ENCODE measurements at places on chromosomes 13 and 19.

GRCh38 chr19:6744381-6745301 is 5.2 kb downstream of the TRIP10 start:
- DNase-seq = no peak

GRCh38 chr13:97120346-97120745 is 101.8 kb upstream of the MBNL2 start:
- DNase-seq = no peak

GRCh38 chr13:28528388-28528787 is 33.5 kb upstream of the FLT1 start:
- no peak for DNase-seq

- no peak for DNase-seq
Observed at GRCh38 chr13:84238381-84238780, 356.1 kb upstream of the SLITRK1 start.

DNA sequence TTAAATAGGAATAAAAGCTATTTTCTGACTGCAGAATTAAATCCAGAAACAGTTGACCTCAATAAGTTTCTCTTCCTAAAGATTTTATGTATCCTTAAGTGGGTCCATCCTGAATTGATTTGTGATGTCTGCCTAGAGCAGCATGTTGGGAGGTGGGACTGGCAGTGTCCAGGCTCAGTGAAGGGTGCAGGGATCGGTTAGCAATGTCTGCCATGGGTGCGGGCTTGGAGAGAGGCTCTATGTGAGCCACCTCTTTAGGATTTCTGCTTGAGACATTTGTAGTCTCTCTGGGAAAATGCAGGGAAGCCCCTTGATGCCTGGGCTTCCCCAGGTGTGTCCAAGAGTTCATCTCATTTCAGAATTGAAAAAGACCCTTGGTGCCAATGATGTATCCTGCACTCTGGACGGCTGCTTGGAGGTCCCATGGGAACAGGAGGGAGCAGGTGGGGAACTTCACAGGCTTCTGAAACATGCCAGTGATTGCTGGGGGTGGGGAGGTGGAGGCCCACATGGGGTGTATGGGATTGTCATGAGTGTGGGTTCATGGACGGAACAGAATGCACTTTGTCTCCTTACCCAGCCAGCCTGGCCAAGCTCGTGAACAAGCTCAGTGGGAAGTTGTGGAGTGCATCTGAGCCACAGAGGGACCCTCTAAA is 6.2 kb upstream of the COLGALT1 start:
- DNase-seq = no peak

DNA sequence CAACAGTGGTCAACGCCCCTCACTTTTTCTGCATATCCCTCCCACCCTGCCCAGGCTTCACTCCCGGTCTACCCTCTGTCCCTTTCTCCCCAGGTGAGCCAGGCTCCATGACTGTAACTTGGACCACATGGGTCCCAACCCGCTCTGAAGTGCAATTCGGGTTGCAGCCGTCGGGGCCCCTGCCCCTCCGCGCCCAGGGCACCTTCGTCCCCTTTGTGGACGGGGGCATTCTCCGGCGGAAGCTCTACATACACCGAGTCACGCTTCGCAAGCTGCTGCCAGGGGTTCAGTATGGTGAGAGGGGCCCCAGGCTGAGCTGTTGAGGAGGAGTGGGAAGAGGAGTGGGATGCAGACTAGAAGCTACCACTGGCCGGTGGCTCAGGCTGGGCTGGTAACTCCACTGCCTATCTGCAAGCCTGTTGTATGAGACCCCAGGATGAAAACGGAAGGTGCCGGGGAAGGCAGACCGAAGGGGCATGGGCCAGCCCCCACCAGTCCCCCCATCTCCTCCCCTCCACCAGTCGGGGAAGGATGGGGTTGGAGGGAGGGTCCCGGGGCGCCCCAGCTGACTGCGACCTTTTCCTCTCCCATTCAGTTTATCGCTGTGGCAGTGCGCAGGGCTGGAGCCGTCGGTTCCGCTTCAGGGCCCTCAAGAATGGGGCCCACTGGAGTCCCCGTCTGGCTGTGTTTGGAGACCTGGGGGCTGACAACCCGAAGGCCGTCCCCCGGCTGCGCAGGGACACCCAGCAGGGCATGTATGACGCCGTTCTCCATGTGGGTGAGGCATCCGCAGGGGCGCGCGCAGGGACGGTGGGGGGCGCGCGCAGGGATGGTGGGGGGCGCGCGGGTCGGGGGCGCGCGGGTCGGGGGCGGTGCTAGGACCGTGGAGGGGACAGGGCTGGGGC is 14.4 kb downstream of the ACP7 start:
- no peak for DNase-seq

- DNase-seq = no peak
Observed at GRCh38 chr13:66830940-66831716, 399.0 kb downstream of the PCDH9 start.

GRCh38 chr19:1017115-1017905 is 3.6 kb downstream of the TMEM259 start:
- DNase-seq = no peak
